ENCODE measurements at places on chromosomes 6 and 20.

DNA sequence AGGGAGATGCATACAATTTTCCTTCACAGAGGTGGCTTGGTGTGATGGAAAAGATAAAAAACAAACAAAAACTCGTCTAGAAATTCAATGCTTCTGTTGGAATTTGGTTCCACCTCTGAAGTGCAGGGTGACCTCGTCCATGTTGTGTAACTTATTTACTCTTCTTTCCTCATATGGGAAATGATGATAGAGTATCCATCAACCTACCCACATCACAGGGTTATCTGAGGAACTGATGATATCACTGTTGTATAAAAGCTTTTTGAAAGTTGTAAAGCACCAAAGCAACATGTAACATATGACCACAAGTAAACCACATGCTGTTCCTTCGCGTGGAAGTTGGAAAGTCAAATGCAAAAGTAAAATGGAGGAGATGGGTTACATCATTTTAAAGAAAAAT is 212.0 kb upstream of the SGK1 start:
- no peak for DNase-seq

GRCh38 chr6:46333481-46333880 is 157.8 kb downstream of the RCAN2 start:
- no peak for DNase-seq

DNA sequence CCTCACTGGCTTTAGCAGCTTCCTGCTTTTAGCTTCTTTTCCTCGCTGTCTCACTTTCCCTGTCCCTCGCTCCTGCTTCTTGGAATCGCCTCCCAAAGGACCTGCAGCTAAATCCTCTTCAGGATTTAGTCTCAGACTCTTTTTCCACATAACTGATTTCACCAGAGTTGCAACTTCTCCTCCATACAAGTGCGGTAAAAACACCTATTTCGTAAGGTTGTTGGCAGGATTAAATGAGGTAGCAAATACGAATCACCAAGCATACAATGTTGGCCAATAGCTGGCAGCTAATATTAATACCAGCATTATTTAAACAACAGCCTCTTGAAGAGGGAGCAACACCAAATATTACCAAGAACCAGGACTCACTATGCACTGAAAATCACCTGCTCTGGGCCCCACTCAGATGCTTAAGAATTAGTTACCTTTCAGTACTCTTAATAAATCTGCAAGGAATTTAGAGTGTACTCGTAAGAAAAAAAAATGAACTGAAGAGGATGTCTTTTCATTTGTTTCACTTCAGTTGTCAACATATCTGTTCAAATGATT is 123.0 kb downstream of the DTNBP1 start:
- DNase-seq, result no peak

GRCh38 chr6:148999501-148999900 is 252.7 kb downstream of the UST start:
- DNase-seq, result no peak

DNA sequence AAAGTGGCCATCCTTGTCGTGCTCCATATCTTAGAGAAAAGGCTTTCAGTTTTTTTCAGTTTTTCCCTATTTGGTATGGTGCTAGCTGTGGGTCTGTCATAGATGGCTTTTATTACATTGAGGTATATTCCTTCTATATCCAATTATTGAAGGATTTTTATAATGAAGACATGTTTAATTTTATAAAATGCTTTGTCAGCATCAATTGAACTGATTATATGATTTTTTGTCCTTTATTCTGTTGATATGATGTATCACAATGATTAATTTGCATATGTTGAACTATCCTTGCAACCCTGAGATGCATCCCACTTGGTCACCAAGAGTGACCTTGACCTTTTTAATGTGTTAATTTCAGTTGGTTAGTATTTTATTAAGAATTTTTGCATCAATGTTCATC is 55.1 kb upstream of the VGLL2 start:
- no peak for DNase-seq

DNA sequence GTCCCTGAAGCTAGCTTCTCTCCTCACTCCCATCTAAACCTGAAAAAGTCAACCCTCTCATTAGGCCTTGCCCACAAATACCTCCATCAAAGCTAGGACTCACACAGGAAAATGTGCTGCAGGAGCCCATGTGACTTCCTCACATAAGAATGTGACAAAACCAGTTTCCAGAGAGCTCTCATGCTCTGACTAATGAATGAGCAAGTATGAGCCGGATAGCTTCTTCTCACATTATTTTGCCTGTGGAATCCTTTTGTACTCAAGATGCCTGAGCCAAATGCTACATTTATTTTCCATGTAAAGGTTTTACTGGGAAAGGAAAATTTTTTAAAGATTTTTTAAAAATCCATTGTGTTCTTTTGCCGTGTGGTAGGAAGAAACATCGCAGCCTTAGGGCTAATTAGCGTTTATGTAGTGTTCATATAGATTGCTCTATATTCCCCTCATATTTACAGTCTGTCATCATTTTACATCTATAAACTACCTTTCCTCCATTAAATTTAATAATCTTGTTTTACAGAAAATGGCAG is 68.6 kb upstream of the CCN6 start:
- DNase-seq, result peak; percentile 53

DNA sequence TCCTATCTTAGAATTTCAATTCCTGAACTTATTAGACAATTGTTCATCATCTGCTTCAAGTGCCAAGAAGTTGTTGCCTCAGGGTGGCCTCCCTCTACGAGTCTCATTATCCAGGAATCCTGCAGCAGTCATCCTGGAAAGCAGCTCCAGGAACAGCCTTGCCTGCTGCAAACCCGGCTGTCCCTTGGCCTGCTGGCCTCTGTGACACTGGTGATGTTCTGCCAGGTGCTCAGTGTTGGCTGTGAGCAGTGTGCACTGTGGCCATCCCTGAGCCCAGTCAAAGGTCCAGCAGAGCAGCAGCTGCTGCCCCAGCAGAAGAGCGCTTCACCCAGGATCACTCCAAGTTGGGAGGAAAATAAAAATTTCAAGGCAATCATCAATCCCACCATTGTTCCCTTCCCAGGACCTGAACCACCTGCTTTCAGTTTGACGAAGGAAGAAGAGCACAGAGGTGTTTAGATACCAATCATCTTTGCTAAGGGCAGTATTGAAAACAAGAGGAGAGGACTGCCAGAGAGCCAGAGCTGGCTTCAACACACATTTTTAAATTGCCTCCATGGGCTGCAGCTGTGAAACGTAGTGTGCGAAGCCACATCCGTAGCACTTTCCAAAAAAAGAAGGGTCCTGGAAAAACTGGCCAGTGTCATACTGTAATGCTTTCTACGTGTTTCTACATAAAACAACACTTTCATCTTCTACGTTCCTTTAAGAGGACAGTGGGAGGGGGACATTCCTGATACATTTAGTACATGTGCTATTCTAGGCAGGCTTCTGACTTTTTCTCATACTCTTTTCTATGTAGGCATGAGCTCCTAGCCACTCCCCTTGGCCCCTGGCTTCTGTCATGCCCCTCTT is 7.2 kb upstream of the FAM50B start:
- DNase-seq, result no peak

GRCh38 chr6:154543628-154544027 is 33.1 kb upstream of the CNKSR3 start:
- no peak for DNase-seq

GRCh38 chr6:72742001-72742673 is 120.3 kb downstream of the KCNQ5 start:
- no peak for DNase-seq

- DNase-seq, result no peak
These were observed 265.6 kb upstream of the BTBD3 start for GRCh38 chr20:11652128-11652527.

DNA sequence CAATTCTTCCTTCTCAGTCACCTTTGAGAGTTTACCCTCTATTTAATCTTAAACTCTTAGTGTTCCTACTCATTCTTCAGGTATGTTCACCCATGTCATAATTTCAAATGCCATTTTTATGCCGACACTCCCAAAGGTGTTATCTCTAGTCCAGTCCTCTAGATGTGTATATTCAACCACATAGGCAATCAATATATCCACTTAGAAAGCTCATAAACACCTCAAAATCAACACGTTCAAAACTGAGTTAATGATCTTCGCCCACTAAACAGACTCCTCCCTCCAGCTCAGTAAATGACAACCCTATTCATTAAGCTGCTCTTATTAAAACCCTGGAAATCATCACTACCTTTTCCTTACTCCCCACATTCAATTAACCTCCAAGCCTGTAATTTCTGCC is 6.4 kb downstream of the OSTM1 start:
- DNase-seq, result no peak

DNA sequence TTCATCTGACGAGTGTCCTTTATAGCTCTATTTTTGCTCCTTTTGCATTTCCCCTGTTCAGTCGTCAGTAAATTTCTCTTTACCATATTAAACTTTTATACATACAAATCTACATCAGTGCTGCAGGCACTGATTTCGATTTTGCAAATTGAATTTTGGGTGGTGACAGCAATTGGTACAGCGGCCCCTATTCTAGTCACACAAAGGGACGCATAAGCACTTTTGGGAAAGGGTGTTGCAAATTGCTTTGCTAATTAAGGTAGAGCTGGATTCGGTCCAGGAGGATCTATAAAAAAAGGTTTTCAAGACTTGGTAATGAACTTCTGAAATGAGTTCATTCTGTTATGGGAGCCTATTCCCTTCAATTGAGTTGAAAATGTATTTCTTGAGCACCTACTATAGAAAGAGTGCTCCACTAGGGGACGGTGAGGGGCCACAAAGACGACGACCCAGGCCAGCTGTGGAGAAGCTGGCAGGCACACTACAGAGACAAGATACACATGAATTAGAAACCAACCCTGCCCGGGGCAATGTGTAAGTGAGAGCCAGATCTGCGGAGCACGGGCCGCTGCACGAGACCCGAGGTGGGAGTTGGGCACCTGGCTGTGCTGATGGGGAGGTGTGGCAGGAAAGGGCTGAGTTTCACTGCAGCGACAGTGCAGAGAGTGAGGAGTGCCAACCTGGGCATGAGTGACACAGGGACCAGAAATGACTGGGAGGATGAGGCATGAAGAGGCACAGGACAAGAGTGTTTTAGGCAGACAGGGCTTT is 5.4 kb downstream of the UQCC2 start:
- DNase-seq, result no peak

DNA sequence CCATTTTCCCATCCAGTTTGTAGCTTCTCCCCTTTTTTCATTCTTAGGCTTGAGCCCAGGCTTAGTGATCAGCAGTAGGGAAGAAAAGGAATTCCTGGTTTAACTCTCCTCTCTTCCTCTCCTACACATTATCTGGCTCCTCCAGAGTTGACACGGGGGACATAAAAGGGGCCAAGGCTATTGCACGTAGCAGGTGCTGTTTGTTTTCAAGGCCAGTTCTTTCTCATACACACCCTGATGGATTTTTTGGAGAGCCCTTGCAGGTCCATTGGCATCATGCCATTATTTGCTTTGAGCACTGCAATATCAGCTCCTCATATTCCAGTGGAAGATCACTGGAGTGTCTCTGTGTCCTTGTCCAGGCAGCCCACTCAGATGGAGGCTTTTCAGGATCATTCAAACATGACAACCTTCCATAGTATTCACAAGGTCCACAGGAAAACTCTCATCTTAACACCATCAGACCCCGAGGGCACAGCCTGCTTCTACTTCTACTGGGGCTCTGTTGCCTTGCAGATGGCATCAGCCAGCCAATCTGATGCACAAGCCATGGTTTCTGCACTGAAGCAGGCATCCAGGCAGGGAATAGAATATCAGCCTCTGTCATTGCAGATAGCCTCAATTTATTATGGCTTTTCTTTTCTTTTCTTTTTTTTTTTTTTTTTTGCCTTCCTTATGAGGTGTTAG is 18.8 kb downstream of the PLCB4 start:
- DNase-seq, result no peak

- DNase-seq, result peak; percentile 17
These were observed 174.1 kb downstream of the BMP7 start for GRCh38 chr20:57092112-57092899.

- no peak for DNase-seq
These were observed 93.7 kb downstream of the ZFAND3 start for GRCh38 chr6:37913210-37913609.

DNA sequence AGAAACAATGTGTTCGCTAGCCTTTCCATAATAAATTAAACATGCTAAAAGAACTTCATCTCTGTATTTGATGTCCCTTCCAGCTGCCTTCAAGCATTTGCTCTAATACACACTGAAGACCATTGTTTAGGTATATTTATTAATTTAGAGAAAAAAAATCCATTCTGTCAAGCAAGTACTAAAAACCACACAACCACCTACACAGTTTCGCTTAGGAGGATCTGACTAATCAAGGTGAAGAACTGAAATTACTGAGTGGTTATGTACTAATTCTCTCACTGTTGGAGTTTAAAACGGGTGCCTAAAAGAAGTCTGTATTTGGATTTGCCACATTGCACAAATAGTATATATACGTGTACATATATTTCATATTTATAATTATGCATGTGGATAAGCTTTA is 58.9 kb downstream of the GMDS start:
- no peak for DNase-seq

DNA sequence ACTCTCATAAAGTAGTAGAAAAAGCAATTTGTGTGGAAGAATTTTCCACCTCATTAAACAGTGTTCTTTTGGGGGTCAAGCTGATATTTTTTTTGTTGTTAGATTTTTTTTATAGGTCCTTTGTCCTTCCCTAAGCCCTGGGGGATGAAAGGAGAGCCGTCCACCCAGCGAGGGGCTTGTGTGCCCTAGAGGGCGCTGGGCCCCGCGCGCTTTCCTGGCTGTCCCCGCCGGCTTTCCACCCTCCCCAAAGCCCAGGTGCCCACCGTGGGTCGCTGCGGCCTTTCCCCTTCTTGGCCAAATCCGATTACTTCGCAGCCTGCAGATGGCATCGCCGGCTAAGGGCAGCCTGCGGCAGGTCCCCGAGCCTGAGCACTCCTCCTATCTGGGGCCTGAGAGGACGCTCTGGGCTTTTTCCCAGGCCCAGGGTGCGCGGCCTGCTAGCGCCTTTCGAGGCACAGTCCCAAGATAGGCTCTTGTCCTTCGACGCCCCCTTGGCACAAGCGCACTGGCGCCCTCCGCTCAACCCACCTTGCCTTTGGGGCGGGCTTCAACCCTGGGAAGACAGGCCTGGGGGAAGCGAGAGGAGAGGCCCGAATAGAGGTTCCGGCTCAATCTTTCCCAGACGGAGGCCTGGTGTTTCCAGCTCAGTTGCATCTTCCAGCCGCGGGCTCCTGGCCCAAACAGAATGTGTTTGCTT is 33.6 kb downstream of the TFAP2A start:
- no peak for DNase-seq

- no peak for DNase-seq
These were observed 42.9 kb upstream of the UST start for GRCh38 chr6:148703900-148704299.

All from activated CD4-positive, alpha-beta T cell treated with anti-CD3 and anti-CD28 coated beads for 4 hours (primary cell).